Activated CD4-positive, alpha-beta memory T cell treated with anti-CD3 and anti-CD28 coated beads for 36 hours (primary cell): ENCODE measurements at places on chromosomes 2 and 18.
A peak's percentile ranks its signal among the peaks of the same experiment; 100 is the strongest.

DNA sequence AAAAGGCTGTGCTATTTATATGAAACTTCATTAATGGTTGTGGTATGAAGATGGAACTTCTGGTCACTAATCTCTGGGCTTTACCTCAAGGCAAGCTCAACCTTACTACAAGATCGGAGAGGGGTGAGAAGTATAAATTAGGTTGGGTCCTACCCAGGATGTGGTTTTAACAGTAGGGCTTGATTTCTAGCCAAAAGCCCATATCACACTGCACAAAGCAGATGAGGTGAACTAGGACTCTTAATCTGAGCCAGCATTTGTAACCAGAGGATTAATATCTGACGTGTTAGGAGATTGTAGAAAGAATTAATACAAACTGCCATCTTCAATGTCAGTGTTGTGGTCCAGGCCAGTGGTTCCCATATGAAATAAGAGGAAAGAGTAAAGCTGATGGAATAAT lies 86.4 kb upstream of the RGPD4 start:
- no peak for DNase-seq

DNA sequence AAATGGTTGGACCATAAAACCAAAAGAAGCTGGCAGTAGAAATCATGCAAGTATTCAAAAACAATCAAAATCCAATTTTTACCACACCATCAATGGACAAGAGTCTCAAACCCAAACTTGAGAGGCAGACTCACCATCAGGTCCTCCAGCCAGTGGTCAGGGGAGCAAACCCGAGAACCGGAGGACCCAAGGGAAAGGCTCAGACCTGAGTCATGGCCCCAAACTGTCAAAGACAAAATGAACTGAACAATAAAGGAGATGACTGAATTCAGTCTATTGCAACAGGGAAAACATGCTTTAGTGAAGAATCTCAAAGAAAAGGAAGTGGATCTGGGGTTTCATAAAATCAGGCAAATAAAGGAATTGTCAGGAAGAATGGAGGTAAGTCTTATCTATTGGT lies 150.7 kb upstream of the MGAT5 start:
- no peak for DNase-seq

DNA sequence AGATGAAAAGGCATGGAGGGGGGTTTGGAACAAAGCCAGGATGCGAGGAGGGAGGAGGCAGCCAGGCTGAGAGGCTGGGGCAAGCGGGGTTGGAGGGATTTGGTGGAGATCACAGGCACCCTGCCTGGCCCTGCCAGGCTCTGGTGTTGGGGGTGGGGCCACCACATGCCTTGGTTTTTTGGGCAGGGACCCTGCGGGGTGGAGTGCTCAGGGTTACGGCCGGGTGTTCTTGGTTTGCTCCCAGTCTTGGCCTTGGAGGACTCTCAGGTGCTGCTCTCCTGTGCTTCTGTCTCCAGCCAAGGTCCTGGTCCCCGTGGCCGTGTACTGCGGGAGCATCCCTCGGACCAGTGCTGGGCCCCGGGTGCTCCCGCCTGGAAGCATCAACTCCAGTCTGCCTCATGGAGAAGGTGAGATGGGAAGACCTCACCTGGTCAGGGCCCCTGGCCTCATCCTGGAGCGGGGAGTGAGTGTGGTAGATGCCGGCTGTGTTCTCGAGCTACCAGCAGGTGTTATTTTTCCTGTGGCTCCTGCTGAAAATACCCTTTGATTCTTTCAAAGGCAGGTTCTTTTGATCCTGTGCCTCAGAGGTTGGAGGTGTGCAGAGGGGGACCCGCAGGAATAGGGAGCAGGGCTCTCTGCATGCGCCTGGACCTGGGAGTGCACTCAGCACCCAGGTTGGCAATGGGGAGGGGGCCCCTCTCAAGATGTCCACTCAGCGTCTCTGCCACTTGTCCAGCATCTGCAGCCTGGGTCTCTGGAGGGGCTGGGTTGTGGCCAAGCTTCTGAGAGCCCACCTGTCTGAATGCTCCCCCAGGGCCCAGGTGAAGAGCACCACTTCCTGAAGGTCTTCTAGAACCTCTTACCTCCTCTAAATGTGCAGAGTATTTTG lies 17.0 kb downstream of the TOGARAM2 start:
- DNase-seq: no peak

GRCh38 chr2:34705551-34706247 lies 1106.6 kb upstream of the FAM98A start:
- no peak for DNase-seq

DNA sequence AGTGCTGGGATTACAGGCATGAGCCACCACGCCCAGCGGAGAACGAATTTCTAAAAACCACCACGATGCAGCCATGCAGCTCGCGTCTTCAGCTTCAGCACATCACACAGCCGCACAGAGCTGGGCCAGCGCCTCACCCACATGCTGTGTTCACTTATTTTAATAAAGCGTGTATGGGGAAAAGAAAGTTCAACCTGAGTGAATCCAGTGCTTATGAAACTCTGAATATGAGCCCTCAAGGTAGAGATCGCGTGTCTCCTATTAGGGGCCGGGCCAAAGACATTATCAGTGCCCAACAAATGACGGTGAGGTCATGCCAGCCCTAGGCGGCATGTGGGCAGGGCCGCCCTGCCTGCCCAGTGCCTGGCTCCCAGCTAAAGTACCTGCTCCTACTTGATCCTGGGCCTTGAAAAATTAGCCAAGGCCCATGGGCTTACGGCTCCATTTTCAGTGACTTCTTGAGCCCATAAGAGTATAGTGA lies 44.3 kb downstream of the SPRED2 start:
- no peak for DNase-seq

DNA sequence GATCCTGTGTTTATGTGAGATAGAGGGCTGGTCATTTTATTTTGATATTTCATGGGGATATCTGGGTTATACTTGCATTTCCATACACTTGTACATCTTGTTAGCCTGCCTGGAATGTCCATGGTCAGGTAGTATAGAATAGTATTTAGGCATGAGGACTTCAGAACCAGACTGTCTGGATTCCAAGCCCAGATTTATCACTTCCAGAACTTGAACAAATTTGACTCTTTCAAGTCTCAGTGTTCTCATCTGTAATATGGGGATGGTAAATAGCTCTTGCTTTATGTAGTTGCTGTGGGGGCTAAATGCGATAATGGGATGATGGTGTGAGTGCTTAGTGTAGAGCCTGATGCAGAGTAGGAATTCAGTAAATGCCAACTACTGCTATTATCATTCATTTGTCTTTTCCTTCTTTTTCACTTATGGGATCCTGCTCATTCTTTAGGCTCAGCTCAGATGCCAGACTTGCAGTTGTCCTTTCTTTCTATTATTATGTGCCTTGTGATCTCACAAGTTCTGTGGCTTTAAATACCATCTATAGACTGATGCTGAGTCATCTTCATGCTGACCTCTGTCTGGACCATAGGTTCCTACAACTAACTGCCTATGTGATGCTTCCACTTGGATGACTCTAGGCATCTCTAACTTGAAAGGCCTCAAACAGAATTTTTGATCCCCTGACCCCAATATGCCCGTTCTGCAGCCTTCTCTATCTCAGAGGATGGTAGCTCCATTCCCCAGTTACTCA lies 67.4 kb downstream of the POLE4 start:
- no peak for DNase-seq

- no peak for DNase-seq
Measured at GRCh38 chr2:111022633-111023032, 98.1 kb upstream of the BCL2L11 start.

DNA sequence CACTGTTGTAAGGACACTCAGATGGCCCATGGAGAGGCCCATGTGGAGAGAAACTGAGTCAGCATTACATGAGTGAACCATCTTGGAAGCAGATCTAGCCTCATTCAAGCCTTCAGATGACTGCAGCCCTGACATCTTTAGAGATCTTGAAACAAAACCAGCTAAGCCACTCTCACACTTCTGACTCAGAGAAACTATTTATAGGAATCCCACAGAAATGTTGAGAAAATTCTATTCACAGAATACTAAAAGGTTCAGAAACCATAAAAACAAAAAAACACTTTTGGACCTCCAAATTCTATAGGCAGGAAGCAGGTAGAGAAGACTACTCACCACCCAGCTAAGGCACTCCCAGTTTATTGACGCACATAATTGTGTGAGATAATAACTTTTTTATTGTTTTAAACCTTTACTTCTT lies 8.7 kb downstream of the TMEM169 start:
- peak; percentile 23 for DNase-seq

- no peak for DNase-seq
Measured at GRCh38 chr2:120886534-120887319, 151.1 kb downstream of the GLI2 start.

GRCh38 chr2:47225061-47225783 lies 70.1 kb upstream of the STPG4 start:
- DNase-seq: no peak

DNA sequence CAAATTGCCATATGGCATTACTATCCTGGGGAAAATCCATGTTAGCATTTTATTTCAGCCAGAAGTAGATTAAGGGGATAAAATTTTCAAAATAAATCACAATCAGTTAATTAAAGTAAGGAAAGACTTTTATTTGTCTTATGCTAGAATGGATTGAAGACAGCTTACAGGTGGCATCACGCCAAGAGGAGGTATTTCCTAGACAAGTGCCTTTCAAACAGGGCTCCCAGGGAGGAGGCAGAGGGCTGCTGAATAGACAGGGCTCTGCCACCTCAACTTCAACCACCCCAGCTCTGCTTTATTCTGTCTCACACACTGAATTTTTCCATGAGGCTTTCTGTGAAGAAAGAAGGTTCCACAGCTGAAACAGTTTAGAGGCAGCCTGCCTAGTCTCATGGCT lies 12.2 kb downstream of the CCDC68 start:
- DNase-seq: no peak

- DNase-seq: peak; percentile 13
Measured at GRCh38 chr2:171244970-171245782, 84.5 kb upstream of the TLK1 start.

GRCh38 chr18:22093731-22094357 lies 75.5 kb upstream of the GATA6 start:
- no peak for DNase-seq

GRCh38 chr2:64753399-64753798 lies 99.7 kb upstream of the SERTAD2 start:
- no peak for DNase-seq

GRCh38 chr18:59086522-59086921 lies 53.2 kb upstream of the SEC11C start:
- no peak for DNase-seq

- DNase-seq: no peak
Measured at GRCh38 chr2:223598994-223599639, 3.0 kb downstream of the SCG2 start.

GRCh38 chr2:1593371-1594122 lies 150.8 kb downstream of the PXDN start:
- DNase-seq: no peak

GRCh38 chr2:107645586-107645985 lies 181.1 kb upstream of the RGPD4 start:
- no peak for DNase-seq

DNA sequence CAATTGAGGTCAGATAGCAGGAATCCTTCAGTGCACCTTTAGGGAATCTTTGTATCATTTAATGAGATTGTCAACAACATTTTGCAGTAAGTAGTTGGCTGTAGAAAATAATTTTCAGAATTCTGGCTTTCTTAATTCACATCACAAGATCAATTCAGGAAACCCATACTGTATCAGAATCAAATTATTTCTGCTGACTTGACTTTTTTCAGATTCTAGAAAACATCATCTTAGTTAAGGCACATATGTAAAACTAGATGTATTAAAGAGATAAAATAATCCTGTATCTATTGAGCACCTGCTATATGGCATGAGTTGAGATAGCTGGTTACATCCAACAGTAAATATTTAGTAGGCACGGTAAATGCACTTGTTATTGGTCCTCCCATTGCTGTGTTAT lies 791.4 kb downstream of the TDRD15 start:
- no peak for DNase-seq

DNA sequence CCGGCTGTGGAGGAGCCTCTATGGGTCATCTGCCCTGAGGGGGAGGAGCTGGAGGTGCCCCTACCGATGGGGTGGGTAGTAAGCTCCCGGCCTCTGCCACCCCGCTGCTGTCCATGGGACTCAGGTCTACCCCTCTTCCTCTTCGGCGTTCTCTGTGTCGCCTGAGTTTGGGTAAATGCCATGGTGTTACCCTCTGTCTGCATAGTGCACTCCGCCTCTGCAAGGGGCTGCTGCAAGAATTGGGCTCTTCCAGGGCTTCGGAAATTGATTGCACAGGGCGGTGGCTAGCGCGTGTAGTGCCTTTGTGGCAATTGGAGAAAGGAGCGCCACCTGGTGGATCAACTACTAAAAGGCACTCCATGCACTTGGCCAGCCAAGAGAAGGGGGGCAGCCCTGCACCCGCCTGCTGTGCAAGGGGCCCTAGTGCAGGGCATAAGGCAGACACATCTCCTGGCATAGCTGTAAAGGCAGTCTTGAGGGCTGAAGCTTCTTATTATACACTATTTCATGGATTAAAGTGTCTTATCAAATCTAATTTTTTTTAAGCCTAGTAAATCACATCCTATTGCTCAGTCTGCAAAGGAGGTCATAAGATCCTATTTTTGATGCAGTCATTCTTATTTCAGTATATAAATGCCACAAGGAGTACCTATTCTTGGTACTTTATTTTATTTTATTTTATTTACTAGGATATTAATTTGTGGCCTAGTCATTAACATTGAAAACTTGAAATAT lies 308.9 kb downstream of the PDE11A start:
- DNase-seq: peak; percentile 83

GRCh38 chr18:45373286-45373880 lies 241.9 kb upstream of the SLC14A2 start:
- DNase-seq: no peak

GRCh38 chr18:23227726-23228070 lies 92.4 kb downstream of the CABLES1 start:
- DNase-seq: no peak

GRCh38 chr2:18792226-18792629 lies 202.9 kb upstream of the NT5C1B start:
- DNase-seq: no peak

GRCh38 chr2:233413559-233414272 lies 59.4 kb downstream of the DGKD start:
- peak; percentile 74 for DNase-seq

GRCh38 chr2:167833294-167833693 lies 414.1 kb downstream of the STK39 start:
- no peak for DNase-seq

DNA sequence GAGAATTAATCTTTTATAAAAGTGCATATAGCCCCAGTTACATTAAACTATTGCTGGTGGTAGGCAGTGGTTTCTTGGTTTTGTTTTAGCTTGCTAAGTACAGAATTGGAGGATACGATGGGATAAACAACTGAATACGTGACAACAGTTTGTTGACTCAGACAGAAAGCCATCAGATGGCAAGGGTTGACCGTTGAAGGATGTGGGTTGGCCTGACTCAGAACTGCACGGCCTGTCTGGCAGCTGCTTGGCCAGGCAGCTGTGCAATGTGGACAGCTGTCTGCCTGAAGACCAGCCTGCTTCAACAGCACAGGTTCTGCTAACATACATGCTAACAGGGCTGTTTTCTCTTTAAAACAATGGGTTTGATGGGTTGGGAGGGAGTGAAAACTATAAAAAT lies 46.6 kb downstream of the PRKRA start:
- DNase-seq: peak; percentile 58

GRCh38 chr2:146572598-146572997 lies 1272.2 kb upstream of the ACVR2A start:
- DNase-seq: no peak

GRCh38 chr2:30776831-30777635 lies 30.2 kb downstream of the CAPN13 start:
- DNase-seq: no peak

- DNase-seq: no peak
Measured at GRCh38 chr2:117833911-117834310, 19.4 kb downstream of the DDX18 start.
